Astrocyte of the spinal cord (primary cell): ENCODE measurements at places on chromosomes 1 and 21.

GRCh38 chr1:155167166-155168104 is 5.7 kb downstream of the KRTCAP2 start:
- peak; percentile 81 for DNase-seq

GRCh38 chr1:48693674-48694320 is 82.9 kb downstream of the BEND5 start:
- no peak for DNase-seq

DNA sequence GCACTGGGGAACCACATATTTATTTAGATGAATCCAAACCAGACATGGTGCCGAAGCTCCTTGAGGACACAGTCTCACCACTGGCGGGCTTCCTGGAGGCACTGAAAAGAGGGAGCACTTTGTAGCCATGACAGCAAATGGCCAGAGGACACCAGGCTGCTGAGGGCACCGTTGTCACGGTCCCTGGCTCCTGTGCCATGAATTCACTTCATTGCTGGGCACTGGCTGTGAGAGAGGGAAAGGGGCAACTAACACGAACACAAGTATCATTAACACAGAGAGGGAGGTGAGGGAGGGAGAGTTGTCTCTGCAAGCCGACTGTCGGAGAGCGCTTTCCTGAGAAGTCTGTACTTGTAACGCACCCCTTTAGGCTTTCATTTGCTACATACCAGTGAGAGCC is 9.4 kb upstream of the PSRC1 start:
- DNase-seq: no peak

- DNase-seq: no peak
These were observed 815.6 kb downstream of the LTN1 start for GRCh38 chr21:28177124-28177523.

- peak; percentile 97 for DNase-seq
These were observed 235.0 kb upstream of the FGGY start for GRCh38 chr1:59061876-59062275.

DNA sequence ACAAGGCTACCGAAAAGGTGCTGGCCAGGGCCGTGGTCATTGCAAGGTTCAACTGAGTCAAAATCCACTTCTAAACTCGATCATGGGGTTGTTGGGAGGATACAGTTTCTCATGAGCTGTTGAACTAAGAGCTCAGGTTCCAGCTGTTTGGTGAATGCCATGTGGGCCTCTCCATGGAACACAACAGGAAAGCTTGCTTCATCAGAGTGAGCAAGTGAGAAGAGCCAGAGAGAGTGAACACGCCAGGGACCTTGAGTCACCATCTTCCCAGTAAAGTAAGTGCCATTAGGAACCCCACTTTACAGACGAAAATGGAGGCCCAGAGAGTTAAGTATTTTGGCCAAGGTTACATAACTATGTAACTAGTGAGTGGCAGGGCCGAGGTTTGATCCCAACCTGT is 475.1 kb upstream of the VAMP3 start:
- DNase-seq: no peak

GRCh38 chr1:228092342-228093049 is 10.0 kb downstream of the ARF1 start:
- no peak for DNase-seq

GRCh38 chr1:51898090-51898734 is 19.7 kb upstream of the NRDC start:
- peak; percentile 87 for DNase-seq

DNA sequence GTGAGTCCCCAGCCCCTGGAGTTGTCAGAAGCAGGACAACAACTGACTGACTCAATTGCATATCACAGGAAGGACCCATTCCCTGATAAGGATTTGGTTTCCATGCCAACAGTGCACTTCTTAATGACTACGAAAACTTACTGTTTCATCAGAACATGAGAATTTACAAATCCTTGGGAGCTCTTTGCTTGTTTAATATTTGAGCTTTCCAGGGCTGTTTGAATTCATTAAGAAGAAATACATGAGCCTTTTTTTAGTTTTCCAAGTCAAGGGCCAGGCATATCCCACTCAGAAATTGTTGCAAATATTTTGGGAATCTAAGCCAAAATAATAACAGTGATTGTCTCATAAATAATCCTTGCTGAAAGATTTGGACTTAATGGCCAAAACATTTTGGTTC is 27.2 kb upstream of the COL24A1 start:
- DNase-seq: no peak

DNA sequence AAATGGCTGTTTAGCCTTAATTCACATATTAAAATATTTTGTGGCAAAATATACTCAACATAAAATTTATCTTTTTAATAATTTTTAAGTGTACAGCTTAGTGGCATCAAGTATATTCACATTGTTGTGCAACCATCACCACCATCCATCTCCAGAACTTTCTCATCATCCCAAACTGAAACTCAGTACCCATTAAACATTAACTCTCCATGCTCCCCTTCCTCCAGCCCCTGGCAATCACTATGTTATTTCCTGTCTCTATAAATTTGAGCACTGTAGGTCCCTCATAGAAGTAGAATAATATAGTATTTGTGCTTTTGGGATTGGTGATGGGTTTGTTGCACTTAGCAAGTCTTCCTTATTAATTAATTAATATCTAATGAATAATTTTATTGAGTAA is 29.4 kb downstream of the CCN1 start:
- DNase-seq: no peak

DNA sequence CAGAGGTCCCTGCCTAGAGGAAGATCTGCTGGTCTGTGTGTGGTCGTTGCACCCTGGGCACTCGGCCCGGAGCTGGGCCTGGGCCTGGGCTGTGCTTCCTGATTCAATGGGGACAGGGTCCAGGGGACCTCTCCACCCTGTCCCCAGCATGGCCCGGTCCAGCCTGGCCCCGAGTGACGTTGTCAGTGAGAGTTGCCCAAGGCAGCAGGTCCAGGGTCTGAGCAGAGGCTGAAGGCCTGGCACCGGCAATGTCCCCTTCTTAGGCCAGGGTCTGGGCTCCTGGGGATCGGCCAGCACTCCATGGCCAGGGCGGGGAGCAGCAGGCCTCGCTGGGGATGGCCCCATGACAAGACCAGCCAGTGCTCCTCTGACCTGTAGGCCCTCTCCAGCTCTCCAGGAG is 15.6 kb upstream of the PEX10 start:
- DNase-seq: no peak

GRCh38 chr1:211538287-211538686 is 40.7 kb downstream of the SLC30A1 start:
- no peak for DNase-seq

DNA sequence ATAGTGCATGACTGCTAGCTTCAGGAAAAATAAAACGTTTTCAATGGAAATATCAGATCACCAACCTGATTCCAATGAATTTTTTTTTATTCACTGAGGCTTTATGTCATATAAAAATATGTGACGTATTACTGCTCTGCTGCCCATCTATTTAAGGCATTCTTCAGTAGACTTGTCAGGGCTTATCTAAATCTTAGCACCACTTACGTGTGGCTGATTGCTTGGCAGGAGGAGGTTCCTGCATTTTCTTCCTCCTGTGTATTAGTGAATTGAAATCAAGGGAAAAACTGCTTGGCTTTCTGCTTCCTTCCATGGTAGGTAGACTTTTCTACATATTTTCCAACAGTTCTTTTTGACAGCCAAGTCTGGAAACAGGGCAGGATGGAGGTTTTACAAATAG is 80.3 kb downstream of the ROR1 start:
- DNase-seq: no peak

DNA sequence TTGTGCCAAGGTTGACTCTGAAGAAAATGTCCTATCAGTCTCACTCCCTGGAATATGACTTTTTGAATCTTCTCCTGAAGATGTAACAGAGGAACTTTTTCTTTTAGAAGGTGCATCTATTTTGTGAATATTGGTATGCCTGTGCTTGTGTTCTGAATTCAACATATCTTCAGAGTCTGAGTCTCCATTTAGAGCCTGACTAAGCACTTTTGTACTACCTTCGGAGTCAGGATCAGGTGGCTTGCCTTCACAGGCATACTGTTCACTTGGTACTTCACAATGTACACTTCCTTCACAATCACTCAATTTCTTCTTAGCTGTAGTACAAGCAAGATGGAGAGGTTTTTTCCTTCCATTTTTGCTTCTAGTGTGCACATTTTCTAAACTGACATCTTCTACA is 13.6 kb upstream of the PSMG1 start:
- no peak for DNase-seq

GRCh38 chr1:107787299-107787698 is 177.7 kb downstream of the VAV3 start:
- DNase-seq: no peak

DNA sequence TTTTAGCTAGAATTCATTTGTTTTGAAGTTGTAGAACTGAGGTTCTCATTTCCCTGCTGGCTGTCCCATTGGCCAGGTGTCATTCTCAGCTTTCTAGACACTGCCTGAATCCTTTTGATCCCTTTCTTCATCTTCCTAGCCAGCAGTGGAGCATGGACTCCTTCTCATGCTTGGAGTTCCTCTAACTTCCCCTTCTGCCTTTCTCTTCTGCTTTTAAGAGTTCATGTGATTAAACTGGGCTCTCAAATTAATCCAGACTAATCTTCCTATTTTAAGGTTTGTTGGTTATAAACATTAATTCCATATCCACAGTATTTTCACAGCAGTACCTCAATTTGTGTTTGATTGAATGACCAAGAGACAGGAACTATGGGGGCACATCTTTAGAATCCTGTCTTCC is 52.3 kb downstream of the ADAMTS5 start:
- no peak for DNase-seq

- DNase-seq: no peak
These were observed at the start of the genes ADORA3 and TMIGD3 for GRCh38 chr1:111503585-111504060. ADORA3 (minus strand) TSS chr1:111503633; CDS start chr1:111503354, 279 bp downstream. TMIGD3 (minus strand) TSS chr1:111503633; CDS start chr1:111503354, 279 bp downstream.

DNA sequence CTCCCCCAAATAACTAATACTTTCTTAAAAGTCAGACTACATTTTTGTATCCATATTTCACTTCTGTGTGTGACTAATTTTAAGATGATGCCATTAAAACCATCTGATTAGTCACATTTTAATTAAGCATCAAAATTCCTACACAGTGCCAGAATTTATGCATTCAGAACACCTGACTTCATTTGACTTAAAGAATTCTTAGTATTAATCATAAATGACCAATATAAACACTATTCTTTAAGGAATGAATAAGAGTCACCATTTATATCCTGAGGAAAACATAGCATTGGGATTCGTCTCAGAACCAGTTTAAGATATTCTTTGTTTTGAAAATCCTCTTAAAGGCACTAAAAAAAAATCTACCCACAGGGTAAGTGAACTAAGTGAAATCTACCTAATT is 37.0 kb downstream of the TM2D1 start:
- no peak for DNase-seq

DNA sequence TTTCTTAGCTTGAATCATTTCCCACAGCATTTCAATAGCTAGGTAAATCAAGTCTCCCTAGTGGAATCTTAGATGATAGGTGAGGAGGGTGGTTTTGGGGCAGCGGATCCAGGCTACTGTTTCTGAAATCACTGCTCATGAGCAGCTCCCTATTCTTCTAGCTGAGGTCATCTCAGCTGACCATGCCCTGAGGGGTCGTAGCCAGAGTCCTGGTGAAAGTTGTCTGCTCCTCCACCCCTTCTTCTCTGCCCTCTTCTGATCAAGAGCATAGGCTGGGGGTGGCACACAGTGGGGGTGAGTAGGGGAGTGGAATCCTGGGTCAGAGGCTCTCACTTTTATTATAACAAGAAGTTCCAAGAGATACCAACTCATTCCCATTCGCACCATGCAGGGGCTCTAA is 76.2 kb downstream of the SLC16A1 start:
- DNase-seq: no peak

DNA sequence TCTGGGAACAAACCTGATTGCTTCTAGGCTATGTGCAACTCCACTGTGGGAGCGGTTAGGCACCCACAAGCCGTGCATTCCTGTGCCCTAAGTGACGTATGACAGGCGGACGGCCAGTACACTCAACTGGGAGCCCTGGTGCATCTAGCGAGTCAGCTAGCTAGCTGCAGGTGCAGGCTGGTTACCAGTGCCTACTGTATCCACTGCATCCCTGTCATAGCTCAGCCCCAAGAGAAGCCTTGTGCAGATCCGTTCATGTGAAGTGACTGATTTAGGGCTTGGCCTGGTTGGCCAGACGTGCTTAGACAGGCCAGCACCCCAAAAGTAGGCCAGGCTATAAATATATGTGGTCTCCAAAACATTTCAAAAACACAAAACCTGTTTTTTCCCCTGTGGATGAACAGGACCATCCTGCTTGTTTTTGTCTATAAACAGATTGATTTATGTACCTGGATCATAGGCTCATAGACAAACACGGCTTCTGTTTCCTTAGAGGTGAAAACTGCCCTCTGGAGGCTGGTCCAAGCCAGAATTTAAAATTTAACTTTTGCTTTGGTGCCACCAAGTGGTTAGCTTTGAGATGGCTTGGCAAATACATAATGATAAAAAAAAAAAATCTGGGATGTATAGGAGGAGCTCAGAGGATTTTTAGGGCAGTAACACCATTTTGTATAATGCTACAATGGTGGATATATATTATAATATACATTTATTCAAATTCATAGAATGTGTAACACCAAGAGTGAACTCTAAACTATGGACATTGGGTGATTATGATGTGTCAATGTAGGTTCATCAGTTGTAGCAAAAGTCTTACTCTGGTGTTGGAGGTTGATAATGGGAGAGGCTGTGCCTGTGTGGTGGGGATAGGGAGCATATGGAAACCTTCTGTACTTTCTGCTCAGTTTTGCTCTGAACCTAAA is 68.5 kb downstream of the GIPC2 start:
- peak; percentile 88 for DNase-seq

GRCh38 chr1:224851210-224851847 is 78.1 kb upstream of the DNAH14 start:
- DNase-seq: peak; percentile 34

- DNase-seq: no peak
These were observed 42.4 kb downstream of the CRYAA start for GRCh38 chr21:43211072-43211759.

DNA sequence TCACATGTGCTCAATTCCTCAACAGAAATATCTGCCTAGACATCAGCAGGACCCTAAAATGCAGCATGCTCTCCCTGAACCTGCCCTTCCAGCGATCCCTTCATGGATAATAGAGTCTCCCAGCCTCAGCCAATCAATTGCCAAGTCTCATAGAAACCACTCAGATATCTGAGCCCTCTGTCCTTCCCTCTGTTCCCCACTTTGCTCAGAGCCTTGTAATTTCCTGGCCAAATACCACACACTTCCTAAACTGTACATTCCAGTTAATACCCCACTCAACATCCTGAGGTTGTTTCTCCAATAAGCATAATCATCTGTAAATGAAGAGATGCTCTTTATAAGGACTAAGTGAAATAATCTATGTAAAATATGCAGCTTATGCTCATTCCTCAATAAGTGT is 59.3 kb upstream of the PTGFRN start:
- DNase-seq: peak; percentile 37

GRCh38 chr1:224054012-224054411 is 59.9 kb upstream of the FBXO28 start:
- no peak for DNase-seq

GRCh38 chr1:1419813-1420653 is 1.0 kb downstream of the ANKRD65 start:
- no peak for DNase-seq

- no peak for DNase-seq
These were observed 367.4 kb downstream of the RPS6KC1 start for GRCh38 chr1:213418268-213419071.

DNA sequence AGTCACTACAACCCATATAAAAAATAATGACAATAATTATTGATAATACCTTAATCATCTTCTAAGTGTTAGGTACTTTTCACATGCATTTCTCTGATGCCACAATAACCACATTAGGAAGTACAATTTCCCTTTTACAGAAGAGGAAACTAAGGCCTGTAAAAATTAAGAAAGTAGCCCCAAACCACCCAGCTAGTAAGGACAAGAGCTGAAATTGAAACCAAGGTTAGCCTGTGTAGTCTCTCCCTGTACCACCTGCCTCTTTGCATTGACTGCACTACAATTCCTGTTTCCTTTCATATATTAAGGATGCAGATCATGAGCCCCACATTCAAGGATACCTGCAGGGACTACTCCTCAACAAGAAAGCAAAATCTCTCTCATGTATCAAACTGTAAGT is 288.8 kb downstream of the GPATCH2 start:
- no peak for DNase-seq
